Testis (tissue), 5 donors: ENCODE measurements at places on chromosomes 13 and 19. TPM values are rescaled to one million over a fixed set of nuclear protein-coding genes. Genes with fewer than 3 reads are reported as not detected.
A peak's percentile ranks its signal among the peaks of the same experiment; 100 is the strongest.

DNA sequence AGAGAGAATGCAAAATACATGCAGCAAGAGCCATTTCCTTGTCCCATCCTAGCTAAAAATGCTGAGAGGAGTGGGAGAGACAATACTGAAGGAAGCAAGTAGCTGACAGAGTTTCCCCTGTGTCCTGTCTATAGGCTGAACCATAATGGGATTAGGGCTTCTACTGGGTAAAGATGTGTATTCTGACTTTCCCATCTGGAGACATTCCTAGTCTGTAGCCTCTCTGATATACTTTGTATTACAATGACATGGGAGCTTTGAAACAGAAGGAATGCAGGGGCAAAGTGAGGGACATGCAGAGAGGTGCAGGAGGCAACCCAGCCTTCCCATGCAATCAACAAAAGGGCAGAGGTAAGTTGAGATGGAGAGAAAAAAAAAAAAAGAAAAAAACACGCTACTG is 10.5 kb upstream of the GPC6 start:
- no peaks in the 10 kb centered on the region for H3K4me1 ChIP-seq
- no peak for DNase-seq
- no peak overlapping the region for H3K27ac ChIP-seq
- H3K36me3 ChIP-seq: no peaks in the 10 kb centered on the region
- H3K4me3 ChIP-seq: no peak overlapping the region
- no peaks in the 10 kb centered on the region for H3K27me3 ChIP-seq

DNA sequence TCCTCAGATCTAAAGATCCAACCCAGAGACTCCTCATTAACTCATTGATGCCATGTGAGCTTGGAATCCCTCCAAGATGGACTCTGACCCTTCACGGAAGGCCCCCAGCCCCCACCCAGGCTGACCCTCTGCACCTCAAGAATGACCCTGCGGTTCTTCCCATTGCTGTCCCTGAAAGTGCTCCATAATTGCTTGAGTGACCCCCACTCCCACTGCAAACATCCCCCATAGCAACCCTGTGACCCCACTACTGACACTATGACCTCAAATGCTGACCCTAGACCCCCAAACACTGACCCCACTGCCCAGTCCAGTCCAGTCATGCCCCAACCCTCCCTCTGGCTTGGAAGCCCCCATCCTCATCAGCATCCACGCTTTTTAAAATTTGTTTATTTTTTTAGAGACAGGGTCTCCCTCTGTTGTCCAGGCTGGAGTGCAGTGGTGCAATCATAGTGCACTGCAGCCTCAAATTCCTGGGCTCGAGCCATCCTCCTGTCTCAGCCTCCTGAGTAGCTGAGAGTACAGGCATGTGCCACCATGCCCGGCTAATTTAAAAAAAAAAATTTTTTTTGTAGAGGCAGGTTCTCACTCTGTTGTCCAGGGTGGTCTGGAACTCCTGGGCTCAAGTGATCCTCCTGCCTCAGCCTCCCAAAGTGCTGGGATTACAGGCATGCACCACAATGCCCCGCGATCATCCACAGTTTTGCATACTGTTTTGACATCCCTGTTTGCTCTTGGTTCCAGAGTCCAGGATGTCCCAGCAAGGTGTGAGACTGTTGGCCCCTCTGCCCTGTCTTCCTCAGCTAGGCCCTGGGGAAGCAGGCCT is 855 bp downstream of the LYL1 start:
- H3K4me1 ChIP-seq: peaks cover 22% of the 10 kb centered on the region
- peak overlapping the region; percentile 51 for H3K4me3 ChIP-seq
- H3K36me3 ChIP-seq: no peaks in the 10 kb centered on the region
- no peak for DNase-seq
- peak overlapping the region; percentile 84 for H3K27ac ChIP-seq
- H3K27me3 ChIP-seq: no peaks in the 10 kb centered on the region

DNA sequence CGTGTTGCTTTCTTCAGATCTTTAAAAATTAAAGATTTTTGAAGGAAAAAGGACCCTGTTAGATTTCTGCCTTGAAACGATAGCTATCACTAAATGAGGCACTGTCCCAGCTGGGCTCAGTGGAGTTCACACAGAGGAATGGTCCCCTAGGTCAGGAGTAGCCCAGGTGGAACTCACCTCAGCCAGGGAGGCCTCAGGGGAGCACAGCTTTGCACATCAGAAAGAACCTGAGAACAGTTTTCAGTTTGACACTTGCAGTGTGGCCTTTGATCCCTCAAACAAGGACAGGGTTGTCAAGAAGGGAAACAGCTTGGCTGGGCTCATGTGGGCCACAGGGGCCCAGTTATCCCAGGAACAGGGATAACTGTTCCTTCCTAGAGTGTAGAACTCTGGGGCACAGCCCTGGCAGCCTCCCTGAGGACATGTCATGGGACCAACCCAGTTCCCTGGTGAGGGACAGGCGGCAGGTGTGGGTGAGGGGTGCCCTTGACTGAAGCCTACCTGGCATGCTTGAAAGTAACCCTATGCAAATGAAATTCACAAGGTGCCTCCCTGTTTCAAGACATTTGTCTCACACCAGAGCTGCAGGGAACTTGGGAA is 59.4 kb downstream of the CHST8 start:
- H3K27ac ChIP-seq: no peak overlapping the region
- no peaks in the 10 kb centered on the region for H3K27me3 ChIP-seq
- H3K4me3 ChIP-seq: no peak overlapping the region
- no peaks in the 10 kb centered on the region for H3K36me3 ChIP-seq
- no peaks in the 10 kb centered on the region for H3K4me1 ChIP-seq

DNA sequence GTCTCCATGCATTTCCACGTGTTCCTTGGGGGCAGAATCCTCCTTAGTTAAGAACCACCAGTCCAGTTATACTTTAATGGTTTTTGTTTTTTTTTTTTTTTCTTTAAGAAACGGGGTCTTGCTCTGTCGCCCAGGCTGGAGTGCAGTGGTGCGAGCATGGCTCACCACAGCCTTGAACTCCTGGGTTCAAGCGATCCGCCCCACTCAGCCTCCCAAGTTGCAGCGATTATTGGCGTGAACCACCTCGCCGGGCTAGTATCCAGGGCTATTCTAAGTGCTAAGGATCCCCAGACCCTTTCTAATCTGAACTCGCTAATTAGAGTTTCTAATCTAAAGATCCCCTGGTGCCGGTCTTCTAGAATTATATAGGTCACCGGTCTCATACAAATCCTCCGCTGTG is 9.6 kb downstream of the ABHD8 start:
- no peak overlapping the region for H3K4me3 ChIP-seq
- no peak overlapping the region for H3K27ac ChIP-seq
- H3K36me3 ChIP-seq: no peaks in the 10 kb centered on the region

DNA sequence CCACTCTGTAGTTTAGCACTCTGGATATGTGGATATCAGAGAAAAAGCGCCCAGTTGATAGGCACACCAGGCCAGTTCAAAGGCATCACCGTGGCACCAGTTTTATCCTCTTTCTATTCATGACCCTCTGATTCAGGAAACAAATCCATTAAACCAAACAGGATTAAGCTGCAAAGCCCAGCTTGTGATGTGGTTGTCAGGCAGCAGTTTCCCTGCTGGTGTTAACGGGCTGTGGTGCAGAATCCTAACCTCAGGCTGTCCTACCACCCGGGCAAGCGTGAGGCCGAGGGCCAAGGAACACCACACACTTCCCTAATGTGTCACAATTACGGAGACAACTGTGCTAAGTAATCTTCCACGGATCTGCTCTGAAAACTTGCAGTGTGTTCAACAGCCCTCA is 209.1 kb downstream of the OLFM4 start:
- no peaks in the 10 kb centered on the region for H3K36me3 ChIP-seq
- H3K4me1 ChIP-seq: no peaks in the 10 kb centered on the region
- no peak for DNase-seq

DCT gene
- 2.9 TPM for total RNA-seq

MAP2K2 gene
- total RNA-seq: 181 TPM

KLK10 gene
- total RNA-seq: 9.2 TPM
